Stimulated activated CD4-positive, alpha-beta T cell treated with anti-CD3 and anti-CD28 coated beads, TNF-alpha, amount 100 ng/mL, for 4 hours (primary cell): ENCODE measurements at places on chromosomes 4 and X.

DNA sequence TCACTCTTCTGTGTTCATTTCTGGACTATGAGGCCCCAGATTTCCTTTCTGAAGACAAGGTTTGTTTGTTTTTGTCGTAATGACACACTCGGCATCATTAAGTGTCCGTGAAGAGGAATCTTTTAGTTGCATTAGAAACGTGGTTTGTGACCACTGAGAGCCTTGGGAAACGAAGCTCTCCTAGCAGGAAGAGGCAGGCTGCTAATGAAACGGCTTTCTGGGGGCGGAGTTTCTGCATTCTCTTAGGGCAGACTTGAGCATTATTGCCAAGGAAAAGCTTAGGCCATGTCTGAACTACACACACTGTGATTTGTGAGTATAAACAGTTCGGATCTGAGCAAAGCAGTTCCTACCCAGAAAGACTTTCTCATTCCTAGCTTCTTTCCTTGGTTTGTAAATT, 64.0 kb downstream of the SOX3 start:
- no peak for DNase-seq

- no peak for DNase-seq
Observed at GRCh38 chrX:20197641-20198210, 56.1 kb upstream of the EIF1AX start.

GRCh38 chr4:75881476-75881875, 20.8 kb downstream of the PPEF2 start:
- no peak for DNase-seq

GRCh38 chr4:111718763-111719559, 426.3 kb upstream of the FAM241A start:
- DNase-seq, result no peak

- no peak for DNase-seq
Observed at GRCh38 chr4:10232114-10232513, 115.5 kb upstream of the WDR1 start.

DNA sequence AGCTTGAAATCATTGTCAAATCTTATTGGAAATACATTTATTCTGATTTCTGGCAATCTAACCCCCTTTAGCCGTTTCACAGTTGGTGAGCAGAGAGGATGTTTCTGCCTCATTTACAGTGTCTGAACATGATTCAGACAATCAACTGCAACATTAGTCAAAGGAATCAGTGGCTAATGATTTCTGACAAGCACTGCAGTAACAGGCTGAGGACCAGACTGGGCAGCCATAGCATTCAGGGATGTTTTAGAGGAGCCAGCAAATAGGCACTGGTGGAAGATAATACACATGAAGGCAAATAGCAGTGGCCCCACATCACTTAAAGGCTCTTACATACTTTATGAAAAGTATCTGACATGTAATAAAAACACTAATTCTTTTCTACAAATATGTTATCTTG, 102.8 kb downstream of the TTC29 start:
- DNase-seq, result no peak

DNA sequence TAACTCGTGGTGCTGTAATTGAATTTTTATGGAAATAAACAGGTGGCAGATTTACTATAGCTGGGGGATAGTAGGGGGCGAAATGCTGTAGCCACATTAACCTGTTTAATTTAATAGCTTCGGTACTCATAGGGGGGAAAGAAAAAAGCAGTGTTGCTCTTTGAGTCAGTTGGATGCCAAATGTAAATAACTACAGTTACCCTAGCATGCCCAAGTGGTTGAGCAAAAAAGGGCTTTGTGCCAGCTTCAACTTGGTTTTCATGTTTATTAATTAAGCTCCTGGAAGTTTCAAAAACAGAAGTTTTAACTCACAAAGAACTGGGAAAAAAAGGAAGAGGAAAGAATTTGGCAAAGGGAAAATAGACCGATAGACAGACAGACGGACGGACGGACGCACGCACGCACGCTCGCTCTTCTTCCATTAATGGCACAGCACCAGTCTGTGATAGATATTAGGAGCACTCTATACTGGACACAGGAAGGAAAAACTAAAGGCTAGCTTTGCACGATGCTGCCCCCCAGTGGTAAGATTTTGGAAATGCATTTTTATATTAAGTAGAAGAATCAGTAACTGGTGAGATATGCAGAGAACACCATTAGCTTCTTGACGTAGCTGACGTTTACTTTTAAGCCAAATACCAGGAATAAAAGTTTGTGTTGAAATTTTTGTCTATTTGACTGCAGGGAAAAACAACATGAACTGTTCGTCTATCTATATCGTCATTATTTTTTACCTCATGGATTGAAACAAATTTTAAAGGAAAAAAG, 151.8 kb downstream of the SLC7A11 start:
- no peak for DNase-seq

- no peak for DNase-seq
Observed at GRCh38 chrX:63746715-63747114, 38.3 kb downstream of the ARHGEF9 start.

DNA sequence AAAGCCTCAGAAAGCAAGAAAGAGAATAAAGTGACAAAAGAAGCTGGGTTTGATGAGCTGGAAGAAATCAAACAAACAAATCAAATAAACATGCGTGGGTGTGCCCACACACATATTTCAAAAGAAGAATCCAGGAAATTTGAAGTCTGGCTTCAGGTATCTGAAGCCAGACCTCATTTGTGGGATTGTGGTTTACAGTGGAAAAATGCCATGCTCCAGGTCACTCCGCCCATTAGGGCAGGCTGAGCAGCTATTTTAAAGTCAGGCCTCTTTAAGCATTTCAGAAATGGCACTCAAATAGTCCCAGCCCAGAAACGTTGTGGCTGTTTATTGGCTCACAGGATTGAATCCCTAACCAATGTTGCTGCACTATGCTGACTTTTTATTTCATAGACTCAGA, 226.1 kb upstream of the F9 start:
- DNase-seq, result no peak

DNA sequence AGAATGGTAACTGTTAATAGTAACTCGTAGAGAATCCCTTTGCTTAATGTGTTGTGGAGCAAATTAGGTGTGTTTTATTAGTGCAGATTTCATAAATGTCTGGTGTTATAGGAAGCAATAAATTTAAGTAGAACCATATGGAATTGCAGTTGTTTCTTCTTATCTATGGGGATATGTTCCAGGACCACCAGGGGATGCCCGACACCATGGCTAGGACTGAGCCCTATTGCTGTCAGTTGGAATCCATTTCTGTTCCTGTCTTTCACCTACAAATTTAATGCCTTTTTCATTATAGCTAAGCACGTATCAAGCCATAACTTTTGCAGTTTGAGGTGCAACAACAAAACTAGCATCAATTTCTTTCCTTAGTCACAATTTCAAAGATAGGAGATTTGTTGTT, 72.5 kb downstream of the DDIT4L start:
- DNase-seq, result no peak

GRCh38 chrX:123698979-123699520, 33.8 kb downstream of the THOC2 start:
- no peak for DNase-seq

GRCh38 chr4:108337923-108338322, 169.2 kb upstream of the LEF1 start:
- DNase-seq, result no peak

- DNase-seq, result no peak
Observed at GRCh38 chr4:81549984-81550383, 78.3 kb upstream of the RASGEF1B start.

DNA sequence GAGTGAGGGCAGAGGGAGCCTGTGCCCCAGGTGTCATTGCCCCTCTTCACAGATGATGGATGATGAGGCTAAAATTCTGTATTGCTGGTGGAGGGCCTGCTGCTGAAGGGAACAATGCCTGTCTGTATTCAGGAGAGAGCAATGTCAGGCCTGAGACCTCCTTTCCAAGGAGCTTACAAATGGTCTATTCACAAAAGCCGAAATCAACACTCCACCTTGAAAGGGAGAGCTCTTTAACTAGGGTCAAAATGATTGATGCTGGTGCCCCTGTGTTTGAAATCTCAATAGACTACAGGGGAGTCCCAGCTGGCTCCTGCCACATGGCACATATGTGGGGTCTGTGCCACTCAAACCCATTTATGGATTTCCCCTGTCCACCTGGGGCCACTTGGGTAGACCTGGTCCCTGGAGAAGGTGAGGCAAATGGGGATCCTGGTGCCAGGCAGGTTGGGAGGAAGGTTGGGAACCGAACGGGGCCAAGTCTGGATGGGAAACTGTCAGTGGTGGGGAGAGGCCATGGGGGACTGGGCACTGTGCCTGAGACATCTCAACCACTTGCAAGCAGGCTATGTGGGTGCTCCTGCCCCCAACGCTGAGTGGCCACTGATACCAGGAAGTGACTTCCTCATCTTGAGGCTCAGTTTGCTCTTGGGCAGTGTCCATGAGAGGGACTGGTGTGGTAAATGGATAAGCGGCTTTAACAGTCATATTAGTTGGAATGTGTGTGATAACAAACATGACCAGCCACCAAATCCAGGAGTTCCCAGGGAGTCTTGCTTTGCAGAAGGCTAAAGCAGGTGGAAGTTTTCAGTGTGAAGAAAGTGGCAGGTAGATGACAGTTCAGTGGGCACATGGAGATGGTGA, 223.8 kb upstream of the PSAPL1 start:
- no peak for DNase-seq

DNA sequence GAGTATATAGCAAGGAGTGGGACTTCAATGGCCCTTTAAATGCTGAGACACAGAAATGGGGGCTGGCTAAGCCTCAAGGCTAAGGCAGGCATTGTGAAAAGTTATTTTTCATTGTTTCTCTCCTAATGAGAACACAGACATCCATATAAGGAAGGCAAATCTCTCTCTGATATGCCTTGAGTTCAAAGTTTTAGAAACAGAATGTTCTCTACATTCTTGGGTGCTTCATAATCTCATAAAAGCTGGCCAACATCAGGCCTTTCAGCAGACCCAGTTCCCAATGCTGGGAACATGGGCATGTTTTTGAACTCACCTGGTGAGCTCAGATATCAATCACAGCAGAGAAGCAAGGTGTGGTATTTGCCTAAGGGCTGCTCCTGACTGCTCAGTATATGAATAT, 19.4 kb upstream of the RAB40A start:
- DNase-seq, result no peak

DNA sequence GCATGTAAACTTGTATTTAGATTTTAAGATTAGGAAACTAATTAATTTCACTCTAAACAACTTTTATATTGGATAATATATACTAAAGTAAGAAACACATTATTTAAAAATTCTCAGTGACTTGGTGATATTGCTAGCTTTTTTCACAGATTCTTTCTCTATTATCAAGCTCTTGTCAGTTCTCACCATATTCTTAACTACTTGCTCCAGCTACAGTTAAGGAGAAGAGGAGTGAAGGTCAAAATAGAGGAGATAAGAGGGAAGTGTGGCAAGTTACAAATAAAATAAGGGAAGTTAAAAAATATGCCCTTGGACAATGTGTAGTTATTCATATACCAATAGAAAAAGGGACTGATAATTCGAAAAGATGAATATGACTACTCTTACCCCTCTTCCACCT, 34.7 kb upstream of the NAF1 start:
- DNase-seq, result no peak

- DNase-seq, result no peak
Observed at GRCh38 chr4:104064646-104065577, 345.1 kb upstream of the TACR3 start.

DNA sequence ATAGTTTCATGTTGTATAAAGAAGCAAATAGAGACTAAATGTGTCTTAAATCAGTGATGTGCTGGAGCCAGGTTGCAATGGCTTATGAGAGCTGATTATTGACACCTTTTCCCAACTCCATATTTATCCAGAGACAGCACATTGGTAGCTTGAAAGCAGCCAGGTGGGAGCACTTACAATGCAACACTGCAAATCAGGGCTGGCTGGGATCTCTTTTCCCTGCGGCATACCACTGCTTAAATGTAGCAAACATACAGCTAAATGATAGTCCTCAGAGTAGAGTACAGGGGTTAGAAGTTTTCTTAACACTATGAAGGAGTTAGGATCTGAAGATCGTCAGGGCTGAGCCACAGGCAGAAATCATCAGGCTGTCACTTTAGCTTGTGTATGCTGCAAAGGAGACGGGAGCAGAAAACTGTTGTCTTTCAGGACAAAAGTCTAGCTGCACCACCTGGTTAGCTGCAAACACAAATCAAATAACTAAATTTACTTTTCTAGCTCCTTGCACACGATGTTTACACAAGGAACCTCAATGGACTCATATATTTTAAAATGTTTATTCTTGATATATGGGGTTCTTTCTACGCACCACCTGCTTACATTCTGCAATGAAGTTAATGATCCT, 527.3 kb downstream of the TLL1 start:
- DNase-seq, result no peak

- DNase-seq, result no peak
Observed at GRCh38 chrX:65697211-65697641, 29.8 kb downstream of the MSN start.

DNA sequence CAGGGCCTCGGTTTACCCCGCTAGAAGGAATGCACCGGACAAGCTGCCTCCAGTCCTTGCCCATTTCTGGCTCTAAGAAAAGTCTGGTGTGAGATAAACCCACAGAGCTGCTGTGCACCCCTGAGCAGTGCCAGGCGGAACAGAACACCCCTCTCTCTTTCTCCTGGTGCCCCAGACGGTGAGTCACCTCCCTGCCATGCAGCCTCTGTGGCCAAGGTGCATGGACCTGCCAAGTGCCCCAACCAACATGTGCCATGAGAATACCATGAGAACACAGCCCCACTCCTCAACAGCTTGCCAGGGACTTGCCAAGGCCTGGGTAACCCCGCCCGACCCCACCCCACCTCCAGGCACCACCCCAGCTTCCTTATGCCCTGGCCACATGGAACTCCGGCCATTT, 47.7 kb upstream of the MAN2B2 start:
- no peak for DNase-seq

DNA sequence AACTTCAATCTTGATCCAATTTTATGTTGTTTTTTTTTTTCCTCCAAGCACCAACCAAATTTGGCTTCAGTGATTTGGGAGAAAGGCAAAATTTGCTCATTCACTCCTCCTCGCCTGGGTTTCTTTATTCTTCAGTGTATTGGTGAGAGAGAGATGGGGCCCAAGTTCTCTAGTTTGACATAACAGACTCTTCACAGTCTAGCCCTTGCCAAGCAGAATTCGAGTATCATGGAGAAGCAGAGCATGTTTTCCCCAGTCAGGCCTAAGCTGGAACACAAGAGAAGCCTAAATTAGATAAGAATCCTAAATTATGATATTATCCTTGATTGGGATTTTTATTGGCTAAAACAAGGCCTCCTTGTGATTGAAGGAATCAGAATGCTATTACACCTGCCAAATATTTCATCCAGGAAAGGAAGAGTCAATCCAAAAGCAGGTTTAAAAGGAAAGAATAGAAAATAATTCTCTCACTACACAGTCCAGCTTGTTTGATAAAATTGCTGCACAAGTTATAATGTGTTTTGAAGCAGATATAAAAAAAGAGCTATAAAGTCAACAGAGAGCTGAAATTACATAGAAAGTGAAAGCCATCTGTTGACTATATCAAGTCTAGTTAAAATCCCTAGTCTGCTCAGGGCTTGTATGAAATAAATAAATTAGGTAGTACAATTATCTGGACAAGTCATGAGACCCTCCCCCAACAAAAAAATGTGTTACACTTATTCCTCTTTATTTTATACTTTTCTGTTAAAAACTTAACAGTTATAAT, 39.9 kb upstream of the FAM241A start:
- DNase-seq, result no peak
